Activated CD4-positive, alpha-beta memory T cell treated with anti-CD3 and anti-CD28 coated beads, Interleukin-2, amount 10 ng/mL, durations not matched to agents 7 days and 5 days (primary cell): ENCODE measurements at places on chromosomes 7 and 10. TPM values are rescaled to one million over a fixed set of nuclear protein-coding genes. Genes with fewer than 3 reads are reported as not detected.

LRIT1 gene
- total RNA-seq: not detected

GRCh38 chr7:66575398-66575797 lies 53.3 kb upstream of the KCTD7 start:
- no peak for DNase-seq

- DNase-seq: no peak
Measured at GRCh38 chr10:92662848-92663247, 26.9 kb upstream of the HHEX start.

GRCh38 chr10:122649903-122650302 lies 49.7 kb downstream of the C10orf120 start:
- DNase-seq: no peak

DNA sequence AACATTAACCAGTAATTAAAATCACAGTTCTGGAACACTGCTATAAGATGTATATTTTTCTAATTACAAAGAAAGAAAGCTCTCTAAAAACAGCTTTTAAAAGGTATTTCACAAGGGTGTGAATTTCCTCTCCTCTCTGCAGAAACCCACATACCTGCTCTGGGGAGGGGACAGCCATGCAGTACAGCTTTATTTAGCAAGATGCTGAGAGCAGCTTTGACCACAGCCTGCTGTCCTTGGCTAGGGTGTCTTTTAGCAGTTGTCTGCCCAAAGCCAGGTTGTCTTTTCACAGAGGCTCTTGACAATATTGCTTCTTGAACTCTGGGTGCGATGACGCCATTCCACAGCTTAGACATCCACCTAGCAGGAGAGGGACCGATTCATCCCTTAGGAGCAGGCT lies 148.3 kb downstream of the CTTNBP2 start:
- no peak for DNase-seq

DNA sequence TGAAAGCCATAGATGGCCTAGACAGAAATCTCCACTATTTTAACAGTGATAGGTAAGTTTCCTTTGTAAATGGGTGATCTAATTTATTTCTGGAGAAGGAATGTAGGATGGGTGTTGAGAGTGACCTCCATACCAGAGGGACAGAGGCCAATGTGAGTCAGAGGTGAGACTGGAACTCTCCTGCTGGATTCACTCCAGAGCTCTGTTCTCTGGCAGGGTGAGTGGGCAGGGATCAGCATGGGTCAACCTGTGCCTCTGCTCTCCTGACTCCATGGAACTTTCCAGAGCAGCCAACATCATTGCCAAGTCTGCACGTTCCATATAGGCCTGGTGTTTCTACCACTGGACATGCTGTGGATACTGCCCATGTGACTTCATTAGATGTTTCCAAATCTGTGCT lies 11.4 kb downstream of the AKR1C3 start:
- no peak for DNase-seq

DNA sequence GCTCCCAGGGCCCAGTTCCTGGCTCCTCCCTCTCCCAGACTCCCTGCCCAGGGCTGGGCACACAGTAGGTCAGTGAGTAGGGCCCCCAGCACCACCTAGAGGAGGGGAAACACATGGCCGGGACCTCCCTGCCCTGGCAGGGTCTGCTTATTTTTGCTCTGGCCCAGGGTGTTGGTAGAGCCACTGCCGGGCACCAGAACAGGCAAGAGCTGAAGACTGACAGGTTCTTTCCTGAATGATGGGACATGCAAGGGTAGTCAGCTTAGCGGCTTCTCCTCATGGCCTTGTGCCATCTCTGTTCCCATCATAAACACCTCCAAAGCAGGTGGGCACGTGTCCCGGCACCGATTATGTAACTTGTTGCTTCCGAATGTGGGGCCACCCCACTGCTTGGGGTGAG lies 86.5 kb downstream of the NEURL1 start:
- no peak for DNase-seq

MMRN2 gene
- total RNA-seq: not detected

DNA sequence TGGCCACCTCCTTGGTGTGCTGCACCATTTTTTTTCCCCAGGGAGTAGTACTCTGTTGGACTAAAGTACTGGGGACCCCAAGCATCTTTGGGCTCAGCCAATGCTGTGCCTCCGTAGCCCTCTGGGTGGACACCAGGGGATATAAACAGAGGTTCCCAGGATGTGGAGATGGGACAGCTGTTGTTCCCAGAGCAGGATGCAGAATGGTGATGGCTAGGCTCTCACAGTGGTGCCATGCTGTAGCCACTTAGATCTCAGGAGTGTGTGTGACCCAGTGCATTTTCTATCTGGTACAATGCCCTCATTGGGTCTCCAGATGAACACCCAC lies 50.9 kb upstream of the SCIN start:
- no peak for DNase-seq

GRCh38 chr7:119472408-119473038 lies 800.5 kb upstream of the KCND2 start:
- DNase-seq: no peak

- DNase-seq: peak; percentile 66
Measured at GRCh38 chr7:101390901-101391301, 28.2 kb downstream of the COL26A1 start.

STEAP1 gene
- total RNA-seq: 0.25 TPM

DNA sequence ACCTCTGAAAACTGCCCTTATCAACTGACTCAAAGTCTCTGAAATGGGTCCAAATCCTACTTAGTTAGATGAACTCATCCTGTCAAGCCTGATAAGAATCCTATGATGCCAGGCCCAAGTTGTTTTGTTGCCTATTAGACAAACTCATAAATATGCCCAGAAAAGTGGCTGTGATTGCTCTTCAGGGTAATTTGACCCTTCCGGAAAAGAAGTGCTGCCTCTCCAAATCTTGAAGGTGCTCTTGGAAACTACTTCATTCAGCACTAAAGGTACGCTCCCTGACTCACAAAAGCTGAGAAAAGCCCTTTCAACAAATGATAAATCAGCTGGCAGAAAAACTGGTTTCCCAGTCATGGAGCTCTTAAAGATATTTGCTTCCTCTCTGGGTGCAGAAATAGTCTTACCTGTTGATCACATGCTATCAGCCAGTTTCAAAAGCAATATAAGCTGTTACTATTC lies 6.7 kb downstream of the IFIT5 start:
- no peak for DNase-seq

GRCh38 chr7:132655131-132655727 lies 79.0 kb upstream of the PLXNA4 start:
- peak; percentile 73 for DNase-seq

ENO4 gene
- total RNA-seq: not detected

- no peak for DNase-seq
Measured at GRCh38 chr7:77326131-77326530, 90.0 kb downstream of the GSAP start.

OGDHL gene
- not detected for total RNA-seq

CACNB2 gene
- total RNA-seq: not detected

- DNase-seq: no peak
Measured at GRCh38 chr7:139600306-139600705, 76.8 kb downstream of the CLEC2L start.

GRCh38 chr10:125606414-125607010 lies 76.5 kb downstream of the TEX36 start:
- DNase-seq: no peak

DNA sequence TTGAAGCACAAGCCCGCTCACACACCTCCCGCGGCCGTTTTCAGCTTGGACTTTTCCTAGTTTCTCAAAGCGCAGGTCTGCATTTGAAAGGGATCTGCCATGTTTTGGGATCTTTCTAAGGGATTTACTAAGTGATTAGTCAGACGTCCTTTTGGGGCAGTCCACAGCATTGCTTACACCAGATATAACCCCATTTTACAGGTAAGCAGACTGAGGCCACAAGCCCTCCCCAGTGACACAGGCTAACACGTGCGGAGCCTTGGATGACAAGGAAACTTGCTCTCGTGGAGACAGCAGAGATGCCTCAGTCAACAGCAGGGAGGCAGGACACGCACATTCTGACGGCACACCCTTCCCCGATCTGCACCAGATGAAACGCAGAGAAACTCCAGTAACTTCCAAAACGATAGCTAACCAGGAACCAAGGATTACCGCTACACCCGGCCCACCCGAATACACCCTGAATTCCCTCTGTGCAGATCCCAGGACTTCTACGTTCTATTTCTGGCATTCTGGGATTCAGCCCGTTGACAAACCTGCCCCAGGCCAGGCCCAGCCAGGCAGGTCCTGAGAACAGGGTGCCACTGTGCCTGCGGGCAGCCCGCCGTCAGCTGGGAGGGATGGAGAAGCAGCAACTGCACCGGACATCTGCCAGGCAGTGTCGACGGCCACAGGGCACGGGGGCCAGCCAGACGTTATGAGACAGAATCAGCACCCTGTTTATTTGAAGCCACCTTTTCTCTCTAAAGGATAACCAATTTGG lies 27.9 kb downstream of the FOXL3 start:
- DNase-seq: no peak

DNA sequence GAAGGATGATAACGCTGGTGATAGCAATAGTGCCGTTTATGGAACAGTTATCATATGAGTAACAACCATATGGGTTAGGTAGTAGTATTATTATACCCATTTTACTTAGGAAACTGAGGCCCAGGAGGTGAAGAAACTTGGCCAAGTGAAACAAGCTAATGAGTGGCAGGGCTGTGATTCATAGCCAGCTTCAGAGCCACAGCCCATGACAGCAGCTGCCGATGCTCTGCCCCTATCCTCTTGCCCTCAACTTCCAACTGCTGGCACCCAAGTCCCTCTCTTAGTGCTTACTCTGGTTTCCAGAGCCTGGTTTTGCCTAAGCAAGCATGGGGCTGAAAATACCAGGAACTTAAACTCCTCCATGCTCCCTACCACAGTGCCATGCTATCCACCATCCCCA lies 12.3 kb downstream of the SH3PXD2A start:
- no peak for DNase-seq

- no peak for DNase-seq
Measured at GRCh38 chr10:129090618-129091366, 376.2 kb upstream of the MGMT start.

DNA sequence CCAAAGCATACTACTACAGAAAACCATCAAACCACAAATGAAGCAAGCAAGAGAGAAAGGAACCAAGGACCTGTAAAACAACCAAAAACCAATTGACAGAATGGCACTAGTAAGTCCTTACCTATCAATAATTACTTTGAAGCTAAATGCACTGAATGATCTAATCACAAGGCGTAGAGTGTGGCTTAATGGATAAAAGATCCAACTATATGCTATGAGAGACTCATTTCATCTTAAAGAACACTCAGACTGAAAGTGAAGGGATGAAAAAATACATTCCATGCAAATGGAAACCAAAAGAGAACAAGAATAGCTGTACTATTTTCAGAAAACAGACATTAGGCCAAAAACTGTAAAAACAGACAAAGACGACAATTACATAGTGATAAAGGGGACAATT lies 70.7 kb downstream of the CRPPA start:
- DNase-seq: no peak

SLC39A12 gene
- total RNA-seq: not detected

TDRD1 gene
- 0.35 TPM for total RNA-seq

CRYGN gene
- 0.35 TPM for total RNA-seq

GRCh38 chr10:131668903-131669302 lies 231.9 kb upstream of the PPP2R2D start:
- DNase-seq: no peak

CFAP46 gene
- not detected for total RNA-seq

GRCh38 chr10:6528198-6528950 lies 51.7 kb downstream of the PRKCQ start:
- DNase-seq: no peak
